ENCODE measurements at places on chromosomes 6 and 20.
A peak's percentile ranks its signal among the peaks of the same experiment; 100 is the strongest.

- DNase-seq: no peak
Measured at GRCh38 chr6:110282412-110282811, 75.7 kb downstream of the METTL24 start.

- no peak for DNase-seq
Measured at GRCh38 chr6:37323580-37323979, 30.2 kb upstream of the RNF8 start.

- no peak for DNase-seq
Measured at GRCh38 chr20:54283253-54283652, 75.4 kb downstream of the PFDN4 start.

GRCh38 chr6:373773-374724 is 17.5 kb upstream of the IRF4 start:
- DNase-seq: peak; percentile 29

DNA sequence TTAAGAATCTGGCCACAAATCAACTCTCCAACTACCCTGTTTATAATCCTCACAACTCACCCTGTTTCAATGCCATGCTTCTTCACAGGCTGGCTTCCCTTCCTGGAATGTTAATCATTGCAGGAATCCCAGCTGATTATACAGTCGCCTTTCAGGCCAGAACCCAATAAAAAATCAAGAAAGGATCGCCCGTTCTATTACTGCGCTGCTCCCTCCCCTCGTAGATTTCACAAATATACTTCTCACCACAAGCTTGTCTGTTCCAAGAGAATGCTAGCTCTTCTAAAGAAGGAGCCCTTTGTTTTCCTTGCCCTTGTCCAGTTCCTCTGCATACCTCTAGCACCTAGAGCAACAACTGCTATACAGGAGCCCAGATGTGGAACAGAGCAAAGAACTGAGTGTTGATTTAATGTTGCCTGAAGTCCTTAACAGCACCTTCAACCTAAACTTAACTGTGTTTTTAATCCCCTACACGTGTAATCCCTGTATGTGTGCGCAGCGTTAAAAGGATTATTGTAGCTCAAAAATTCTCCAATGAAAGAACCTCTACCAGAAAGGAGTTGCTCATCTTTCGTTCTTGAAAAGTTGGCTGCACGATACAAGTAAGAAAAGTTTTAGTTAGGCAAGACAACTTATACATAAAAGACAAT is 988 bp downstream of the ECHDC1 start:
- peak; percentile 63 for DNase-seq

GRCh38 chr6:854406-855118 is 161.6 kb upstream of the EXOC2 start:
- peak; percentile 12 for DNase-seq

DNA sequence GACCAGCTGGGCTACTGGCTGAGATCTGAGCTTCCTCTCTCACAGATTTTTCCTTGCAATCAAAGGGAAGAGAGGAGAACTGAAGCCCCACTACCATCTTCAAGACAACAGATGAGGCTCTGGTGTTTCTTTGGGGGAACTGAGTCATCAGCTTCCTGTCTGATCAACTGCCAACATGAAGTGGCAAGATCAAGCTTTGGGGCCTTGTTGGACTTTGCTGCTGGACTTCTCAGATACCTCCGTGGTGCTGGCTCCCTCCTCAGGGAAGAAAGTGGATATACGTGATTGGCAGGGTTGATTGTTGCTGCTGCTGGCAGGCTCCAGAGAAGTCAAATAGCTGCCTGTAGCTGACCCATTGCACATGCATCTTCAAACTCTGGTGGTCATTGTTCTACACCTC is 3.6 kb upstream of the TOX2 start:
- DNase-seq: peak; percentile 78

- no peak for DNase-seq
Measured at GRCh38 chr6:134293659-134294161, 24.2 kb downstream of the SGK1 start.

DNA sequence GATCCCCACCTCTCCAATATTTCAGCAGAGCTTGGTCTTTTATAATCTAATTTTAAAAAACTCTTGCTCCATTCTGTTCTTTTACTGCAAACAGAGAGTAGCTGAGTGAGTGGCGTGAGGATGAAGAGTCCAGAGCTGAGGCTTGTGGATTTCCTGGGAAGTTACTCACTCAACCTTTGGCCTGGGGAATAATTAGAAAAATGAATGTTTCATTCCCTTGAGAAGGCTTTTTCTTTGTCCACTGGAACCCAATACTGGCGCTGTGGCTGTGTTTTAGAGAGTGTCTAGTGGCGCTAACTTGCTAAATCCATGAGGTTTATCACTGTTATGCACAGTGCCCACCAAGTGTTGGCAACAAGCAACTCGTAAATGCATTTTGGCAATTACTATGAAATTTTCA is 251.5 kb downstream of the HIVEP2 start:
- DNase-seq: peak; percentile 73
